ENCODE measurements at places on chromosomes 5 and 9.

- DNase-seq = no peak
Observed at GRCh38 chr5:125834438-125835115, 588.6 kb upstream of the GRAMD2B start.

DNA sequence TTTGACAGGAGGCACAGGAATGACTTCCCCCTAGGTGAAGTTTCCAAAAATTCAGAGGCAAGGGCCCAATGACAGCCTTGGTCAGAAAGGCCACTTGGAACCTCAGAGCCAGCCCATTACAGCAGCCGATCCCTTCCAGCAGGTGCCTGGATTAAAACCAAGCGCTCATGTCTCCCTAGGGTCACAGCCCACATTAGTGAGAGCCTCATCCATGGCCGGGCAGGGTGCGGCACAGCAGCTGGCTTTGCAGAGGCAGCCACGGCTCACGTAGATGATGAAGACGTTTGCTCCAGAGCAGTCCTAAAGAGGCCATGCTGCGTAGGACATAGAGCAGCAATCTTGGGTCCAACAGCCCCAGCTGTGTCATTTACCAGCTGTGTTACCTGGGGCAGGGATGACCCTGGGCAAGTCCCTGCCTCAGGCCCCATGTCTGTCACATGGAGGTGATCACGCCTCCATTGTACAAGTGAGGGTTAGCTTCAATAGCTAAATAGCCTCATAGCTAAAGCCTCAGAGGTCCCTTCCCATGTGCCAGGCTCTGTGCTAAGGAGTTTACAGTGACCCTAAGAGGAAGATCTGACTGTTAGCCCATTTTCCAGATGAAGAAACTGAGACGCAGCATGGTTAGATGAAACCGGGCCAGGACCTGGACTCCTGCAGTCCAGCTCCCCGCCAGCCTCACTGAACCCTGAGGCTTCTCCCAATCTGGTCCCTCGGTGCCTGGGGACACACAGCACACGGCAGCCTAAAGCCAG, 39.2 kb downstream of the NEK6 start:
- DNase-seq = no peak

DNA sequence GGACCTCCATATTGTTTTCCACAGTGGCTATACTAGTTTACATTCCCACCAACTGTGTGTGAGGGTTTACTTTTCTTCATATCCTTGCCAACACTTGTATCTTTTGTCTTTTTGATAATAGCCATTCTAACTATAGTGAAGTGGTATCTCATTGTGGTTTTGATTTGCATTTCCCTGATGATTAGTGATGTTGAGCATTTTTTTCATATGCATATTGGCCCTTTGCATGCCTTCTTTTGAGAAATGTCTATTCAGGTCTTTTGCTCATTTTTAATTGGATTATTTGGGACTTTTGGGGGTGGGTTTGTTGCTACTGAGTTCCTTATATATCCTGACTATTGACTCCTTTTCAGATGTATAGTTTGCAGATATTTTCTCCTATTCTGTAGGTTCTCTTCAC, 44.4 kb downstream of the FEM1C start:
- no peak for DNase-seq

GRCh38 chr5:136538534-136538933, 173.2 kb upstream of the TRPC7 start:
- no peak for DNase-seq

DNA sequence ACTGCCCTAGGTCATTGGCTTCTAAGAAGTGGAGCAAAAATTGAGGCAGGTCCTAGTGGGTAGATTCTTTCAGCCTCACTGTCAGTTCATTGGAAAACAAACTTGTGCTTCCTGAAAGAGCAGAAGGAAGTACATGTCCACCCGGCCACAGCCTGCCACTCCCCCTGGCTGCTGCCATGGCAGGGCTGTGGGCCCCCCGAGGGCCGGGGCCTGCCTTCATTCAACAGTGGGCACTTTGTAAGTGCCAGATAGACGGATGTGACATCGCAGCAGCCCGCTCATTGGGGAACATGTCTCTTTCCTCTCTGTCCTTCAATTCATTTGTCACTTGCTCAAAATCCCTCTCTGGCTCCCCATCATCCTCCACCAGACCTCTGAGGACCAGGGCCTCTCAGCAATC, 20.6 kb upstream of the NEURL1B start:
- no peak for DNase-seq

DNA sequence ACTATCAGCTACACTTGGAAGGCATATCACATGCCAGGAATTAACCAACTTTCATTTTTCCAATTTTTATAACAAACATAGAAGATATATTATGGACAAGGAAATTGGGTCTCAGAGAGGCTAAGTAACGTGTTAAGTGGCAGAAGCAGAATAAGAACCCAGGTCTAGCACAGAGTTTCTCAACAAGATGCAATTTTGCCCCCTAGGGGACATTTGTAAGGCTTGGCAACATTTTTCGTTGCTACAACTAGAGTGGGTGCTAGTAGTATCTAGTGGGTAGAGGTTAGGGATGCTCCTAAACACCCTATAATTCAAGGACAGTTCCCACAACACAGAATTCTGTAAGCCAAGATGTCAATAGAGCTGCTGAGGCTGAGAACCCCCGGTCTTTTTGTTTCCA, 180.6 kb downstream of the SNCAIP start:
- DNase-seq = no peak

GRCh38 chr9:130172161-130172857, at the start of gene NCS1:
Gene NCS1 (plus strand): TSS chr9:130172404. CDS start chr9:130172664, 260 bp downstream.
- peak; percentile 51 for DNase-seq

DNA sequence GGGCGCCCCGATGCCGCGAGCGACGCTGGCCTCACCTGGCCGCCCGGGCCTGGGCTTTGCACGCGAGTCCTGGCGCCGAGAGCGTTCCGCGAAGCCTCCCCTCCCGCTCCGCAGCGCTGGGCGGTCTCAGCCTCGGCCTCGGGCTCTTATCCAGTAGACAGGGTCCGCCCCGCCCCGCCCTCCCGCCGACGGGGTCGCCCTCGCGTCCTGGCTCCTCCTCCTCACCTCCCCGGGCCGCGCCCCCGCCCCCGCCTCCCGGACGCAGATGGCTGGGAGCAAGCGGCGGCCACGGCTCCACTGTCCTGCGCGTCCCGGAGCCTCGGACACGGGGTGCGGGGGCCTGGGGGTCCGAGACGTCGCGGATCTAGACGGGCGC, at the start of gene SLC6A3:
Gene SLC6A3 (minus strand): TSS at position 128 of the 376 bp plus-strand sequence. CDS start 2,243 bp downstream, outside the sequence.
- no peak for DNase-seq

DNA sequence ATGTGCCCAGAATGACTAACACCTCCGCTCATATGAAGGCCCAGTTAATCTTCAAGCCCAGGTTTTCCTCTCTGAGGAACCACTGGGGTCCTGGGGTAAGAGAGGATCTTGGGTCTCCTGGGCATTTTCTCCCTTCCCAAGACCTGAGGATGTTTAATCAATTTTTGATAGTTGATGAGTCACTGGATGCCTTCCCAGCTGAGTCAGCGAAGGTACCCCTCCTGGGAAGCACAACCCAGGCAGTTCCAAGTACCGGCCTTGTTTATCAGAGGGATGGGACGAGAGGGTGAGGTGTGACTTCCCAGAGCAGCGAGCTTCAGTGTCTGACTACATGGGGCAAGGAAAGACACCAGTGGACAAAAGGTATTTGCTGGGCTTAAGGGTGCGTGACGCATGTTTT, 119.6 kb upstream of the IL12B start:
- no peak for DNase-seq

DNA sequence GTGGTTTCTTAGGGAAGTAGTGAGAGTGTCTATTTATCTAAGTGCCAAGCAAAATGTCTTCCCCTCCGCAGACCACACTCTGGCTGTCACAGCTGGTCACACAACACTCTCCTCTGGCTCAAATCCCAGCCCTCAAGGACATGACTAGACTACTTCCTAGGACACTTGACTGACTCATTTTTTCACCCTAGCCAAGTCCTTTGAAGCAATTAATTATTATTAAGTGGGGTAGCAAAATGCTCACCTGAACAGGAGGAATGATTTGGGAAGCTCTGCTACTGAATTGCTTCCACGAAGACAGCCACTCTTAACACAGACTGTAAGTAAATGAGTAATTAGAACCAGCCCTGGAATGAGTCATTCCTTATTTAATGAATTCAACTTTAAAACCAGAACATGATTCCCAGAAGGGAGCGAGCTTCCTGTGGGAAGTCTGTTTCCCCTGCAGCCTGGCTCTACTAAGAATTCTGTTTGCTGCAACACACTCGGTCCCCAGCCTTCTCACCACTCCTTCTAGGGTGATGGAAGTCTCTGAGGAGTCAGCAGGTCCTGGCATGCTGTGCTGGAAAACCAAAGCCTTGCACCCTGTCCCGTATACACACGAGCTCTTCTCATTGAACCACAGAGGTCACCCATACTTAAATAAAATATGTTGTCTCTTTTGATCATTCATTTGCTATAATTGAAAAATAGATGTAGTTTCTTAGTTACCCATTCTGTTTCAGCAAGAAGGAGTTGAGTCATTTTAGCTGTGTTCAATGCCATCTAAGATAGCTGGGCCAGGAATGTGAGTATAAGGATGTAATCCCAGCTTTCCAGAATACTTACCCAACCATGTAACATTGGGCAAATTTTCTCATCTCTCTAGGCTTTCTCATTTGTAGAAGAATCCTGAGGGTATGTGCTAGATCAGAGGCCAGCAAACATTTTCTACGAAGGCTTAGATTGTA, 218.6 kb upstream of the RASEF start:
- DNase-seq = no peak

GRCh38 chr9:95584176-95584575, 67.4 kb upstream of the PTCH1 start:
- DNase-seq = no peak

DNA sequence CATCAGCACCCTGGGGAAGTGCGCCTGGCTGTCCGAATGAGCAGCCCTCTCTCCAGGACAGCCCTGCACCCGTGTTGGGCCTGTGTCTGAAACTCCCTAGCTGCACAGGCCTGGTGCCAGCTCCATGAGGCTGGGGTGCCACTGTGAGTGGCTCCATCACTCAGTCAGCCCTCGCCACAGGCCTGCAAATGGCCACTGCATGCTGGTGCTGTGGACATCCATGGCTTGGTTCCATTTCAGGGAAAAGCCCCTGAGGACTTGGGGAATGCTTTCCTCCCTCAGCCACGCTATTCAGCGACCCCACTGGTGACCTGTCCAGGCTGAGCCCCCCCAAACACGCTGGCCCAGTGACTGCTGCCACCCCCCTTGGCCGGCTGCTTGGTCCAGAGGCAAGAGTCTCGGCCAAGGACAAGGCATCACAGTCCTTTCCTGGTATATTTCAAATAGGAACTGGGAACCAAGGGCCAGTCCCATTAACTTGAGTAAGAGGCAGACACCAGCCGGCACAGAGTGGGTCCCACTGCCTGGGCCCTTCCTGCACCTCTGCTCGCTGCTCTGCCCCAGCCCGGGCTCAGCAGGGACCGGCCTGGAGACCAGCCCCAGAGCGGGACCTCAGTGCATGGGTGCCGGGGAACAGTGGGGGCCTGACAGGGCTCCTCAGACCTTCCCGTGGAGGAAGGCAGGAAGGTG, 181.3 kb downstream of the AUH start:
- no peak for DNase-seq

DNA sequence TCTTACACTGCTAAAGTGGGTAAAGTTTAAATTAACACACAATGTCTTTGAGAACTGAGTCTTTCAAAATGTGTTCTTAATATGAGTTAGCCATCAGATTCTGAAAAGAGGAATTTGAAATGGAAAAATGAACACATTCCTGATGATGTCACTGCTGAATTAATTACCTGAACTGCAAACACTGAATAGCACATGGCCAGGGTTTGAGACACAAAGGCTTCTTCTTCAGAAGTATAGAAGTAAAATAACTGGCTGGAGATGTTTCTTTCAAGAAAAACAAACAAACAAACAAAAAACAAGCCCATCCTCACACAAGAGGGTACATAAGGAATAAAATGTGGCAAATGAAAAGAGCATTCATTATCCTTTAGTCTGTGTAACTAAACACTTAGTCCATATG, 7.1 kb downstream of the GLIS3 start:
- DNase-seq = no peak

GRCh38 chr5:39116344-39117170, 42.4 kb upstream of the RICTOR start:
- DNase-seq = no peak

Data from activated CD4-positive, alpha-beta T cell treated with anti-CD3 and anti-CD28 coated beads, Interleukin-2, amount 50 U/mL, for 4 hours (primary cell).